Activated T-cell treated with anti-CD3 and anti-CD28 coated beads, Interleukin-2, amount 50 U/mL, for 48 hours (primary cell): ENCODE measurements at places on chromosomes 5 and 9.

GRCh38 chr5:102759289-102759688, 4.2 kb downstream of the PAM start:
- no peak for DNase-seq

GRCh38 chr5:68265822-68266395, 50.4 kb downstream of the PIK3R1 start:
- DNase-seq, result no peak

DNA sequence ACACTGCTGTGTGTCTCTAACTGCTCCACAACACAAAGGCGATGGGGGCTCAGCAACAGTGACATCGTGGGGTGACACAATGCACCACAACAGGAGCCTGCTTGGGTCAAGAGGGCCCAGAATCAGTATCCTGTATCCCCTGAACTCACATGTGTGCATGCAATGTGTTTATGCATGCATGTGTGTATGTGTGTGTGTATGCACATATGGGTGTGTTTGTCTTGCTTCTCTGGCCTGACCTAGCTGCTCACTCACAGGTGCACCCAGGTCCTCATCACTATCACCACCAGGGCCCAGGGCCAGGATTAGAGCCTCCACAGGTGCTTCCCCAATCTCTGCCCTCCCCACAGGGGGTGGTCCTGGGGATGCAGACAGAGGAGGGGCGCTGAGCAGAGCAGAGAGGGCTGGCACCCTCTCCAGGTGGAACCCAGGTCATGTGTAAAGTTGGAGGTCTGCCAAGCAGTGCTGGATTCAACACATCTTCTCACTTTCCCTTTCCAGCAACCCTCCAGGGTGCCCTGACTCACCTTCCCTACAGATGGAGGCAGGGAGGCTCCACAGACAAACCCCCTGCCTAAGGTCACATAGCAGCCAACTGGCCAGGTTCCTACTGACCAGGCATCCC, 18.1 kb upstream of the ZNF484 start:
- DNase-seq, result no peak

- DNase-seq, result no peak
Observed at GRCh38 chr9:92404042-92404836, at the start of gene OGN. TSS of gene OGN (minus strand) at chr9:92404578. CDS start at chr9:92403407, 1,171 bp downstream.

GRCh38 chr5:142939006-142939405, 168.8 kb downstream of the ARHGAP26 start:
- no peak for DNase-seq

GRCh38 chr9:91803151-91803940, 146.7 kb downstream of the ROR2 start:
- DNase-seq, result no peak

GRCh38 chr5:41335596-41336181, 122.4 kb upstream of the C6 start:
- DNase-seq, result no peak

GRCh38 chr5:5363045-5363444, 59.4 kb upstream of the ICE1 start:
- no peak for DNase-seq

DNA sequence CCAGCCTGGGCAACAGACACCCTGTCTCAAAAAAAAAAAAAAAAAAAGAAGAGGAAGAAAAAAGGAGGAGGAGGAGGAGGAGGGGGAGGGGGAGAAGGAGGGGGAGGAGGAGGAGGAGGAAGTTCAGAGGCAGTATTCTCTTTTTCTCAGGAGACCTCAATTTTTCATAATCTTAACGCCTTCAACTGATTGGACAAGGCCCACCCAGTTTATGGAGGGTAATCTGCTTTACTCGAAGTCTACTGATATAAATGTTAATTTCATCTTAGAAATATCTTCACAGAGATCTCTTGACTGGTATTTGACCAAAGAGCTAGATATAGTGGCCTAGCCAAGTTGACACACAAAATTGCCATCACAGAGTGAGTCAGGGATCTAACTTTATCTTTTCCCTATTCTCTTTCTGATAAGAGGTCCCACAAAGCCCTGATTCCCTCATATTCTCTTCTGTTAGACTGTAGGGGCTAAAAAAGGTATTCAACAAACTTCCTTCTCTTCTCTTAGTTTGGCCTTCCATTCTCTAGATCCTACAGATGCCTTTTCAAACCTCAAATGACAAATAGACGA, 115.5 kb upstream of the ABCA1 start:
- DNase-seq, result no peak

DNA sequence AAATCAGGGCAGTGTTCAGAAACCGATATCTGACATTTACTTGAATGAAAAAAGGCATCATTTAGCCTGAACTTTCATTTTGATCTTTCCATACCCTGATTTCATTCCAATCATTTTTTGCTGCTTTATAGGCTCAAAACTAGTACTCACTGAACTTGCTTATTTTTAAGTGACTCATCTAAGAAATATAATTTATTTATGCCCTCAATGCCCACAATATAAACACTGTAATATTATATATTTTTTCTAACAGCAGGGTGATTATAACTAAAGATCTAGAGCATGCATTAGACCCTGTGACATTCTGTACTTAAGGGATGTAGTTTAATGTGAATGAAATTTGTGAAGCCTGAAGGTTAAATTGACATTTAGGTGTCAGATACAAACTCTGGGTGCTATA, 446.1 kb upstream of the CDH10 start:
- DNase-seq, result no peak

DNA sequence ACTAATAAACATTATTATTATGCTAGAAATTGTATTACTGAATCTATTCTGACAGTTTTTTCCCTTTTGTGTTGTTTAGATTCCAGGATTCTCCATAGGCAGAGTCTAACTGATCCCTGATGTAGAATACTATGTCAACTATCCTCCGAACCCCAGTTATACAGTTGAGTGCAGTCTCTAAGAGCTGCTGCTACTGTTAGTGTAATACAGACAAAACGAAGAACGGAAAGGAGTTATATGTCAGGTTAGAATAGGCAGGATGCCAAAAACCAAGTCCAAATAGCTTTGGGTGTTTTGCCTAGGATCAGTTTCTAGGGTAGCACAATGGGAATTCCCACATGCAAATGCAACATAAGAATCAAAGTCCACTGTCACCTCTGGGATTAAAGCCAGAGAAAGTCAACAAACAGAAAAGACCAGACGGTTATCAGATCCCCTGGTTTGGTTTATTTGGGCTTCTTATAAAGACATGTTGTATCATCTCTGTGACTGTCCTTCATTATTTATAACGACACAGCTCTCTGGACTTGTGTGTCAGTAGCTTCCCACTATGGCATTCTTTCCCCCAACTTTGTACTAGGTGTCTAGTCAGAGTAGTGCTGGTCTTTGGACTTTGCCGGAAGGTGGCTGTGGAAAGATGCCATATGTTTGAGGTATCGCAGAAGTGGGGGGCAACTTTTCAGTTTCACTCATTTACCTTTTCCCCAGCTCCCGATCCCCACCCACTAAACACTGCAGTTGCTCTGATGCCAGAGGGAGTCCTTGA, 14.9 kb upstream of the TMEM38B start:
- no peak for DNase-seq

DNA sequence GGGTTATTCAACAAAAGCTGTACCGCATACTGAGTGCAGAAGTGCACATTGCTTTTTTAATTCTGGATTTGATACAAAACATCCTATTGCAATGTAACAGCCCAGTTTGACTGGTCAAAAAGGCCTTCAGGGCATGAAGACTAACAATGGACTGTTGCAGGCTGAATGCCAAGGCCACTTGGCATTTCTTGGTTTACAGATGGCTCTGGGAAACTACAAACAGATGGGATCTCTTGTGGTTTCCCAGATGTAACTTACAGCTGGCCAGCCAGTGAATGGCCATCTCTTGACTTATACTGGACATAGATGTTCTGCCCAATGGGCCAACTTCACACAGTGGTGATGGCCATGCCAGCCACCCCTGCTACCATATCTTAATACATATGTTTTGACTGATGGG, 36.8 kb downstream of the UGT3A2 start:
- no peak for DNase-seq

GRCh38 chr9:83349031-83349430, 189.2 kb downstream of the FRMD3 start:
- no peak for DNase-seq

DNA sequence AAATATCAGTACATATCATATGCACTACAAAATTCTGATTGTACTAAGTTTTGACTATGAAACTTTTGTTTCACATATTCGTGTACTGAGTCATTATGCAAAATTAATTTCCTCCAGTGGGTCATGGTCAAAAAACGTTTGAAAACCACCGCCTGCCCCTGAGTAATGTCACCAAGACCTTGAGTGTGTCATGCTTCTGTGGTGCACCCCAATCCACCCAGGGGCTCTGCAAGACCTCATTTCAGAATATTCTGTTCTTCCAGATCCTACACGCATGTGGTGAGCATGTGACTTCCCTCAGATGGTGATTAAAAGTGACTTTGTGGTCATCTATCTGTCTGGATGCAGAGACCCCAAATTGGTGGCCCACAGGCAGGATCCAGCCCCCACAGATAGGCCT, 31.0 kb downstream of the ABLIM3 start:
- peak; percentile 56 for DNase-seq

DNA sequence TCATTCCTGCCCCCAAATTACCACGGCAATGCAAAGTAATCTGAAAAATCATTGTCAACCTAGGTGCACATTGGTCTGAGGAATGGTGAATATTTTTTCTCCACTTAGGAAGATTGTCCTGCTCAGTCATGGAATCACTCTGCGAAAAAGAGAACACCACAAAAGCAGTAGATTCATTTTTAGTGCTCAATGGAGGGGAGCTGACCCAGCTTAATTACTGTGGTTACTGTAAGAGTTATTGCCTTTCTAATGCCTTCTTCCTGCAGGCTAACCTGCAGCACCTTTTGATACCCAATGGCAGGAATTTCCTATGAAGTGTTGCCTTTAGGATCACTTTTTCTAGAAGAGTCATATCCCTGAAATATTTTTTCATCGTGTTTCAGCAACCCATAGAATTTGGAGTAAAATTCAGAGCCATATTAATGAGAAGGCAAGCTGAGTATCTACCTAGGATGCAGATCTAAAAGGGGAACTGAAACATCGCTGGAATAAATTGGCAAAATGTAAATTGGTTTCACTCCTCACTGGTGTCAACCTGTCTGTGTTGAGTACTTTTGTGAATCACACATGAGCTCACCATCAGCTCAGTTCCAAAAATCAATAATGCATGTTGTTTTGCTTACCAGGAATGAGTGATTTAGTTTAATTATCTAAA, 464.5 kb downstream of the CSNK1G3 start:
- no peak for DNase-seq

- DNase-seq, result peak; percentile 52
Observed at GRCh38 chr5:76337953-76338451, 65.1 kb upstream of the IQGAP2 start.

DNA sequence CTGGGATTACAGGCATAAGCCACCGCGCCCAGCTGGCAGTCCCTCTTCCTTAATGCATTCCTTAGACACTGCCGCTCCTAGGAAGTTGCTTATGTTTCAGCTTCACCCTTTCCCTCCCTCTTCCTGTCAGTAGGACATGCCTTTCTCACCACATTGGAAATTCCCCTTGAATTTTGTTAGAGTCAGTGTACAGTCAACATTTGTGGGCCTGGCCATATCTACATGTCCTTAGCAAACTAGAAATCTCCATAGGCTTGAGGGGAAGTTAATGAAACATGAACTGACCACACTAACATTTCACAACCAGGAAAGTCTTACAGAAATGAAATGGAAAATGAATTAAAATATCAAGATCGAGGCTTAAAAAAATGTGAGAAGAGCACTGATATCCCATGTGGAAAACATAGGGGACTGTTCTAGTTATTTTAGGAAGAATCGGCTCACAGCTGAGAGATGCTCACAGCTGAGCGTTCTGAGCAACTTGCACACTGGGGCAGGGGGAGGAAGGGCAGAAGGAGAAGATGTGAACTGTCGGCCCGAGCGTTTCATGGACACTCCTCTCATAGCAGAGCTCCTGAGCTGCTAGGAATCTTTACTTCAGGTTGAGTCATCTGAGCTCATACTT, 21.1 kb upstream of the LVRN start:
- no peak for DNase-seq

- peak; percentile 79 for DNase-seq
Observed at GRCh38 chr5:176541338-176542134, 4.3 kb upstream of the RNF44 start.

DNA sequence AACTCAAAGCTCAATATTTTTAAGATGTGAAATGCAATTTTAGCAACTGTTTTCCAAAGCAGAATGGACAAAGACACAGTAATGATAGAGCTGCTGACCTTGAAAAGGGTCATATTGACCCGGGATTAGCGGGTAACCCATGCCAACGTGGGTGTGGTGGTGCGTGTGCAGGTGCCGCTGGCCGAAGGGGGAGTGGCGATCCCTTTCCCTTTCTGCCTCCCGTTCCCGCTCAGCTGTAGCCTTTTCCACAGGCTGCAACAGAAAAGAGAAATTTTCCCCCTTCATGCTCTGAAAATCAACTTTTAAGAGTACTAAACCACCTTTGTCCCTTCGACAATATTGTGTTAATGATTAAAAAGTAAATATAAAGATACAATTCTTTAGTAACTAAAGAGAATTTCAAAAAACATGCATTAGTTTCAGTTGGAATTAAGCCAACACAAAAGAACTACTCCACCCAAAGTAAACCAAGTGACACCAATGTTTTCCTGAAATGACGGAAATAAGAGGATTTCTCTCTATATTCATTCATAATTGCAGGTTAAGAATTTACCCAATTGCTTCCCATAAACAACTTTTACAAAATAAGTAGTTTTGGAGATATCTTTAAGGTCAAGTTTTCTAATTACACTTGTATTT, 105.2 kb downstream of the ZNF608 start:
- DNase-seq, result no peak

GRCh38 chr5:77832166-77832770, 56.1 kb upstream of the TBCA start:
- no peak for DNase-seq

GRCh38 chr9:105072476-105072875, 144.5 kb upstream of the ABCA1 start:
- no peak for DNase-seq

- no peak for DNase-seq
Observed at GRCh38 chr5:181224390-181225229, 1.5 kb downstream of the TRIM41 start.

GRCh38 chr5:96404191-96404867, 28.7 kb downstream of the PCSK1 start:
- no peak for DNase-seq

GRCh38 chr5:171688696-171689495, 96.7 kb upstream of the SMIM23 start:
- no peak for DNase-seq

DNA sequence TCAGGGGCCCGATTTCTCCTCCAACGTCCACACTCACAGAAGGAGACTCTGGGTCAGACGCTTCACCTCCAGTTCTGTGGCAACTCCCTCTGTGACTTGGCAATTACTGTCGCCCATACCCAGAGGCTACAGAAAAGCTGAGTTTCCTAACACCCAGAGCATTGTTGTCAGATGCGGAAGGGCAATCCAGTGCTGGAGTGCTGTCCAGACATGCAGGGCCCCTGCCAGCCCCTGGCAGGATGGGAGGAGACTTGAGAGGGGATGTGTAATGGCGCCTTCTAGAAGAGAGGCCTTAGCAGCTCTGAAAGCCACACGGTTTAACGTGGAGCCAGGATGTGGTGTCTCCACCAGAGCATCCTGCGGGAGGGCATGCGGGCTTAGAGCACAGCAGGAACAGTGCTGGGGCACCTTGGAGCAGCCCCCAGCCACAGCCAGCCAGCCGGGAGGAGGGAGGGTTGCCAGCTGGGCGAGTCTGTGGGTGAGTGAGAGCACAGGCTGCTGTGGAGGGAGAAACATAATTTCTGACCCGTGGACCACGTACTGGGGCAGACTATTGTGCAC, 139.4 kb upstream of the IRX1 start:
- no peak for DNase-seq

- no peak for DNase-seq
Observed at GRCh38 chr5:80676706-80677105, 21.9 kb upstream of the DHFR start.

GRCh38 chr9:100443781-100444768, 17.1 kb downstream of the MSANTD3 start:
- no peak for DNase-seq
